ENCODE measurements at places on chromosomes 3 and 15.

- H3K27me3 ChIP-seq = no peaks in the 10 kb centered on the region
- H3K4me1 ChIP-seq = no peaks in the 10 kb centered on the region
- no peak overlapping the region for H3K27ac ChIP-seq
- H3K4me3 ChIP-seq = no peak overlapping the region
- H3K36me3 ChIP-seq = no peaks in the 10 kb centered on the region
- DNase-seq = no peak
Observed at GRCh38 chr15:28977377-28978010, 91.7 kb downstream of the APBA2 start.

DNA sequence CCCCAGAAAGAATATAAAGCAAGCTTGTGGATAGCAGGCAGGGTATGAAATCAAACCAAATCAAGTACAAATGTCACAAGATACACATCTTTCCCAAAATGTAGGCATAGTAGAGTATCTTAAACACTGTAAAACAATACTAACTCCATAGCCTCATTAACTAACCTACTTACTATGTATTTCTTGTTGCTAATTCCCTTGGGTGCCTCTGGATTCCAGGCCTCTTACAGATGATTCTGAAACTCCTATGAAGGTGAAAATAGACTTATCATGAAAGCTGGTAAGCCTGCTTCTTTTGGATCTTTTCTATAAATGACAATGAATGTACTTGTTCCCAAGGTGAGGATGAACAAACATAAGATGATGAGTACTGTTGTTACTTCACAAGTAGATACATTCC, 93.8 kb downstream of the FRMD5 start:
- no peak for DNase-seq
- no peaks in the 10 kb centered on the region for H3K4me1 ChIP-seq
- no peaks in the 10 kb centered on the region for H3K27me3 ChIP-seq
- H3K4me3 ChIP-seq = no peak overlapping the region

GRCh38 chr15:77027111-77027696, 32.3 kb downstream of the PSTPIP1 start:
- no peak for DNase-seq
- no peak overlapping the region for H3K4me3 ChIP-seq
- H3K36me3 ChIP-seq = no peaks in the 10 kb centered on the region
- H3K27me3 ChIP-seq = no peaks in the 10 kb centered on the region
- H3K27ac ChIP-seq = no peak overlapping the region
- peaks cover 34% of the 10 kb centered on the region for H3K4me1 ChIP-seq

GRCh38 chr3:183527428-183528379, 27.8 kb downstream of the KLHL6 start:
- DNase-seq = no peak
- H3K4me3 ChIP-seq = no peak overlapping the region
- no peaks in the 10 kb centered on the region for H3K27me3 ChIP-seq

Measured in tibial nerve (tissue), 4 donors.